HEK293T (cell line): ENCODE measurements at places on chromosomes 13 and 19.

DNA sequence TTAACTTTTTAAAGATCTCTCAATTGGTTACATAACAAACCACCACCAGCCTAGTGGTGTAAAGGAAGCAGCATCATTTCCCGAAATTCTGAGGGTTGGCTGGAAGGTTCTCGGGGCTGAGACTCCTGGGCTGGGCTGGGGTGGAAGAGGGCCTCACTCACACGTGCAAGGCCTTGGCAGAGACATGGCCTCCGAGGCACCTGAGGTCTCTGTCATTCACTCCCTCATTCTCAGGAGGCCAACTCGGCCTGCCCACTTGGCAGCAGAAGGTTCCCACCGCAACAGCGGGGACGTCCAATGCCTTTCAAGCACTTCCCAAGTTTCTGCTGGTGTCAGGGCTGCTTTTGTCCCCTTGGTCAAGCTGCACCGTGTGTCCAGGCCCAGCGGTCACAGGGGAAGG is 18.6 kb upstream of the RASA3 start:
- no peak for DNase-seq

DNA sequence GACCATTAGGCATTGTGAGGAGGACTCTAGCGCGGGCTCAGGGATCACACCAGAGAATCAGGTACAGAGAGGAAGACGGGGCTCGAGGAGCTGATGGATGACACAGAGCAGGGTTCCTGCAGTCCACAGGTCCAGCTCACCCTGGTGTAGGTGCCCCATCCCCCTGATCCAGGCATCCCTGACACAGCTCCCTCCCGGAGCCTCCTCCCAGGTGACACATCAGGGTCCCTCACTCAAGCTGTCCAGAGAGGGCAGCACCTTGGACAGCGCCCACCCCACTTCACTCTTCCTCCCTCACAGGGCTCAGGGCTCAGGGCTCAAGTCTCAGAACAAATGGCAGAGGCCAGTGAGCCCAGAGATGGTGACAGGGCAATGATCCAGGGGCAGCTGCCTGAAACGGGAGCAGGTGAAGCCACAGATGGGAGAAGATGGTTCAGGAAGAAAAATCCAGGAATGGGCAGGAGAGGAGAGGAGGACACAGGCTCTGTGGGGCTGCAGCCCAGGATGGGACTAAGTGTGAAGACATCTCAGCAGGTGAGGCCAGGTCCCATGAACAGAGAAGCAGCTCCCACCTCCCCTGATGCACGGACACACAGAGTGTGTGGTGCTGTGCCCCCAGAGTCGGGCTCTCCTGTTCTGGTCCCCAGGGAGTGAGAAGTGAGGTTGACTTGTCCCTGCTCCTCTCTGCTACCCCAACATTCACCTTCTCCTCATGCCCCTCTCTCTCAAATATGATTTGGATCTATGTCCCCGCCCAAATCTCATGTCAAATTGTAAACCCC is 2.8 kb upstream of the CEACAM5 start:
- DNase-seq = peak; percentile 23

GRCh38 chr13:48485432-48485831 is 47.4 kb downstream of the RCBTB2 start:
- no peak for DNase-seq

- no peak for DNase-seq
Observed at GRCh38 chr13:107518780-107519179, 696.6 kb downstream of the LIG4 start.

DNA sequence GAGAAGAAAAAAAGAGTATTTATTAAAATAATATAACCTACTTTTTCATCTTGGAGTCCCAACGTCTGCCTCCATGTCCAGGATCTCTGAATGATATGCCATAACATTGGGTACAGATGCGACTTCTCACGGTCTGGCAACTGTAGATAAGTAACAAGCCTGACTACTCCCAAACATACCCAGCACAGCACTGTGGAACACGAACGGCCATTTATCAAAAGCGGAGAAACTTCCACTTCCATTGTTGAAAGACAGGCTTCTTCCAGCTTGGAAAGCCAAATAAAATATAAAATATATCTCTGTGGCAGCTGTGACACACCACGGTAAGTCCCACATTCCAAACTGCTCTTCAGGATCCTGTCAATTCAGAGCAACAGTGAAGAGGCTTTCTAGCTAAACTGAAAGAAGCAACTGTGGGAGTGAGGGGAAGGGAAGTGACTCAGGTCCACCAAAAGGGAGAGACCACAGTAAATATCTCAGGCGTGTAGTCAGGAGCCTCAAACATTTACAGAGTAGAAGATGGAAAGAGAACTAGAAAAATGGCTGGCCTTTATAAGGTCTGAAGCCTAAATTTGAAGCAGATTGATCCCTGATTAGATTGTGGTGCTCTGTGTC is 331.7 kb downstream of the LIG4 start:
- DNase-seq = no peak

GRCh38 chr13:110913322-110914080 is 1.4 kb downstream of the ANKRD10 start:
- no peak for DNase-seq

GRCh38 chr13:83549671-83550070 is 332.6 kb downstream of the SLITRK1 start:
- no peak for DNase-seq

GRCh38 chr13:113565526-113566226 is 18.9 kb upstream of the TFDP1 start:
- no peak for DNase-seq

GRCh38 chr13:65857942-65858565 is 1372.1 kb downstream of the PCDH9 start:
- DNase-seq = no peak
